HepG2 (cell line): ENCODE measurements at places on chromosomes 1 and 21. TPM values are rescaled to one million over a fixed set of nuclear protein-coding genes. Genes with fewer than 3 reads are reported as not detected.

DNA sequence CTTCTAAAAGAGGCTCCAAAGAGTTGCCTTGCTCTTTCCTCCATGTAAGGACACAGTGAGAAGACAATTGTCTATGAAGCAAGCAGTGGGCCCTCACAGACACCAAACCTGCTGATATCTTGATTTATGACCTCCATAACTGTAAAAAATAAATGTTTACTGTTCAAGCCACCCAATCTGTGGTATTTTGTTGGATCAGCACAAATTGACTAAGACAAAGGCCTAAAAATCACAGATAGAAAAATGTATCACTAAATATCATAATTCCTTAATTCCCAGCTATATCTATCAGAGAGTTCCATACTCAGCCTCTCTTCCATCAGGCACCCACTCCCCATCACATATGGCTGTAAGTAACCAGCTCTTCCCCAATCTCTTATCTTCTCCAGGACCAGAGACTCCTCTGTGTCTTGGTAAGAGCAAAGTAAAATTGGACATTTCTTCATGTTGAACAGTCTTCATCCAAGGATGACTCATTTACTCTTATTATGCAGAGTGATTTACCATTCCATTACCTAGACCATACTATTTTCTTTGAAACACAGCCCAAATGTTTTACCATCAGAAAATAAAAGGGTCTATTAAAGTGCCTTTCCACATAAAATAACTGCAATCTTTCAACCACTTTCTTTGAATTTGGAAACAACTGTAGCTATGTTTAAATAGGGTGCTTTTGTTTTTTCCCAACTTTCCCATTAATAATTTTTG, 503.6 kb downstream of the MRPL39 start:
- no peaks in the 10 kb centered on the region for H3K4me1 ChIP-seq
- H3K27ac ChIP-seq: no peak overlapping the region
- no peak overlapping the region for H3K4me3 ChIP-seq

DNA sequence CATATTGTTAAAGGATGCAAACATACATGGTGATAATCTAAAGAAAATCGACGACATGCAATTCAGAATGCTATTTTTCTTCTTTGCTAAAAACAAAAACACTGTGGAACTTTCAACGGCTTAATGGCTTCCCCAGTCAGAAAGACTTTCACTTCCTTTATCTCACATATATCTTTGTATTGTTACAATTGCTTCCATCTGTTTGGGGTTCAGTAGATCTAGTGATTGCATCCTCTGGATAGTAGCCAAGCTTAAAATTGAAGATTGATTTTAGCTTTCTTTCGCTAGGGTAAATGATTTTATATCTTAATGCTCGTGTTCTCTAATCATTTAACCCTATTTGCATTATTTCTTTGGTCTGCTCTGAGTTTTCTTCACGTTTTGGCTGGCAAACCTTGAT, 31.8 kb upstream of the ADAMTS1 start:
- H3K36me3 ChIP-seq: no peaks in the 10 kb centered on the region
- DNase-seq: no peak
- no peaks in the 10 kb centered on the region for H3K27me3 ChIP-seq
- no peak overlapping the region for H3K27ac ChIP-seq

The NTRK1 gene
- total RNA-seq: not detected in 2 replicates

DNA sequence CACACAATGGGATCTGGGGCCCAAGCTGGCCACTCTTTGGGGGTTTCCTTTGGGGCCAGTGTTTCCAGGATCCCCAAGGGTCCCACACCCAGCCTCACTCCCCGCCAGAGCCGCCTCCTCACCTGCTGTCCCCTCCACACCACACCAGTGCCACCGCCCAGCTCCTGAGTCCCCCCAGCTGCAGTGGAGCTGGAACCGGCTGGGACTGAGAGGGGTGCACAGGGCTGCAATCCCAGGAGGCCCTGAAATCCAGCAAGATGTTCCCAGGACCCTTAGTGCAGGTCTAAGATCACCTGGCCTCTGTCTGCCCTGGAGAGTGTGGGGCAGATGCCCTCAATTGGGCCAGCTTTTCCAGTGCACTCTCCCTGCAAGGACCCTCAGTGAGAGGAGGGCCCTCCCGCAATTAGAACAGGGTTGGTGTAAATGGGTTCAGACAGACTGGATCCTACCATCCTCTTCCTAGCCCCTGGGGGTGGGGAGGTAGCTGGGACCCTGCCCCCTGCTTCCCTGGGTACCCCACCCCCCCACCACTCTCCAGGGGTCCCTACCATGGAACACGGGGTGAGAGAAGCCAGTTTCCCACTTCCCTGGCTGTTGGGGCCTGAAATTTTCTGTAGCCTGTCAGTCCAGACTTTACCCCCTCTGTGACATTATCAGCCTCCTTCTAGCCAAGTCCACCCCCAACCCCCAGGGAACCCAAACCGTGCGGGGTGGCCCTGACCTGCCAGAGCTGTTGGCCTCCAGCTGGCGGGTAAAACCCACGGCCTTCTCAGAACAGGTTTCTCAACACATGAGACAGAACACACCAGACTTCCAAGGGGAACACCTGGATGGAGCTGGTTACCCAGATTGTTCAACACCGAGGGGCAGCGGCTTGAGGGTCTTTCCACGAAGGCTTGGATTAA, 7.0 kb downstream of the KRTAP10-12 start:
- H3K27me3 ChIP-seq: peaks cover 31% of the 10 kb centered on the region; the same call in 2 of the 3 replicates
- H3K36me3 ChIP-seq: no peaks in the 10 kb centered on the region
- H3K4me1 ChIP-seq: peaks cover 55% of the 10 kb centered on the region

DNA sequence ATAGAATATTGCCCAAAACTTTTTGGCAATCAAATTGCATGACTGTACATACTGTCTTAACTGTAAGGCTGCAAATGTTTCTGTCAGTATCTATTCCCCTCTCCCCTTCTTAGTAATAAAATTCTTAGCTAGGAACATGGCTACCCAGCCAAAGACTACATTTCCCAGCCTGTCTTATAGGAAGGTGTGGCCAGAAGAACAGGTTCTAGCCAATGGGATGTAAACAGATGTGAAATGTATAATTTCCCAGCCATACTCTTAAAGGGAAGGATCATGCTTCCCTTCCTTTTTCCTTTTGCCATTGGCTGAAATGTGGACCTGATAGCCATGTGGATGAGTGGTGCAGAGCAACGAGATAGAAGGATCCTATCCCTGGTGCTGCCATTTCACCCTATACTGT, 7.0 kb upstream of the HIVEP3 start:
- no peak overlapping the region for H3K4me3 ChIP-seq
- H3K27ac ChIP-seq: no peak overlapping the region
- no peaks in the 10 kb centered on the region; the same call in none of the 2 replicates for H3K27me3 ChIP-seq
- no peaks in the 10 kb centered on the region for H3K36me3 ChIP-seq

The PAX7 gene
- not detected in 2 replicates for total RNA-seq

DNA sequence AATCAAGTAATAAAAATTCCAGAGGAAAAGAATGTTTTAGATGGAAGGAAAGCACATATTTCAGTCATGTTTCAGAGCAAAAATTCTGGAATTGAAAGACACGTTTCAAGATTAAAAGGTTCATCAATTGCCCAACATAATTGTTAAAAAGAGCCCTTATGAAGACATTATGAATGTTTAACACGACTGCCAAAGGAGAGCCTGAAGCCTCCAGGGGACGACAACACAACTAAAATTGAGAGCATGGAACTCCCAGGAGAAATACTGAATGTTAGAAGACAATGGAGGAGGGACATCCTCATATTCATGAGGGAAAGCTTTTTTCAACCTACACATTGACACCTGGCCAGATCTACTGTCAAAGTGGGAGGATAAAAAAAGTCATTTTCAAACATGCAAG, 16.0 kb downstream of the OR2T11 start:
- peak; percentile 52 for DNase-seq
- no peaks in the 10 kb centered on the region for H3K4me1 ChIP-seq
- no peak overlapping the region for H3K27ac ChIP-seq
- no peaks in the 10 kb centered on the region for H3K27me3 ChIP-seq
- no peak overlapping the region for H3K4me3 ChIP-seq
- H3K36me3 ChIP-seq: no peaks in the 10 kb centered on the region

DNA sequence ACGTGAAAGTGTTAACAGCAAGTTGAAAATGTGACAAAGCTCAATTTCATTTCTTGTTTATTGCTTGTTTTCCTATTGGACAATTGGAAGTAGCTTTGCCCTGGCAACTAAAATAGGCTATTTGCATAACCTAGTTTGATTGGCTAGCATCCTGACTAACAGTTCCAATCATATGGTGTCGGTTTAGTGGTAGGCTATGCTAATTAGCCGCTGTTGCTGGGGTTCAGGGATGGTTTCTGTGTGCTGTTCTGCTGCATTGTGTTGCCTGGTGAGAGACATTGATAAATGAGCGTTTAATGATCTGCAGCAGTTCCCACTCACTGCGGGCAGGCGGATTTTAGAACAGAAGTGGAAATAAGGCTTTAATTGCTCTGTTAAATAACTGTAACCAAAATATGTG, 68.5 kb downstream of the DYRK1A start:
- DNase-seq: no peak
- no peaks in the 10 kb centered on the region for H3K36me3 ChIP-seq
- no peaks in the 10 kb centered on the region for H3K27me3 ChIP-seq
- H3K27ac ChIP-seq: no peak overlapping the region
- no peak overlapping the region for H3K4me3 ChIP-seq
- peaks cover 39% of the 10 kb centered on the region for H3K4me1 ChIP-seq

- no peaks in the 10 kb centered on the region for H3K4me1 ChIP-seq
- no peaks in the 10 kb centered on the region for H3K36me3 ChIP-seq
- no peak overlapping the region for H3K4me3 ChIP-seq
- H3K27me3 ChIP-seq: peaks cover 14% of the 10 kb centered on the region; the same call in 2 of the 3 replicates
- no peak overlapping the region for H3K27ac ChIP-seq
Observed at GRCh38 chr21:38500073-38500472, 1.8 kb upstream of the ERG start.

The PADI2 gene
- not detected in 2 replicates for total RNA-seq

DNA sequence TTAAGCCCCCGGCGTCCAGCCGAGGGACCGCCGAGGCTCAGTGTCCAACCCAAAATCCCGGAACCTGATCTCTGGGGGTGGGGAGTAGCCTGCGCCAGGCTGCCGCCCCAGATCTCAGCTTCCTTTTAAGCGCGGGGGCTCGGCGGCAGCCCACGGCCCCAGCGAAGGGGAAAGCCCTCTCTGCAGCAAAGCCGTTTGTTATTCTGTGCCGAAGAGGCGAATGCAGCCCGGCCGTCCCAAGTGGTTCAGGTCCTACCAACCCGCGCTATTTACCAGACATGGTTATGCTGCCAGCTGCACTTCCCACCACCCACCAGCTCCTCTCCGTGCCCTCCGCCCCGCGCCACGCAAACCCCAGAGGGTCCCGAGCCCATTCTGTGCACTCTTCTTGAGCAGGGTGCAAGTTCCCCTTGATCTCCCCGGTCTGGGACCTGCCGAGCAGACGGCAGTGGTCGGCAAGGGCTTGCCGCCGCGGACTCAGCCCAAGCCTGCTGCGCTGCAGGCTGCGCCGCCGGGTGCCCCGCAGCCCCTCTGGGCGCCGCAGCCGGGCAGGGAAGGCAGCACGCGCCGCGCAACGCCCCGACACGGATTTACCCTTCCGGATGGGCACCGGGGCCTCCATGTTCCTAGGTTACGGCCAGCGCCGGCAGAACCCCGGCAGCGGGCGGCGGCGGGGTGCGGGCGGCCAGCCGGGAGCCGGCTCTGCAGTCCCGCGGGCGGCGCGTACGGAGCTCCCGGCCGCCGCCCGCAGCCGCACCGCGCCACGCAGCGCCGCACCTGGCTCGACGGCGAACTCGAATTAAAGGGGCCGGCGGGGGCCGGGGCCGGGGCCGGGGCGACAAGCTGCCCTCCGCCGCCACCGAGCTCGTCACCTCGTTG, 738 bp upstream of the KCNA2 start:
- peaks cover 12% of the 10 kb centered on the region for H3K27me3 ChIP-seq
- H3K27ac ChIP-seq: no peak overlapping the region
- peak overlapping the region; percentile 34; the same call in 1 of the 2 replicates for H3K4me3 ChIP-seq
- no peaks in the 10 kb centered on the region for H3K36me3 ChIP-seq
- no peak for DNase-seq
- no peaks in the 10 kb centered on the region; the same call in 1 of the 2 replicates for H3K4me1 ChIP-seq

DNA sequence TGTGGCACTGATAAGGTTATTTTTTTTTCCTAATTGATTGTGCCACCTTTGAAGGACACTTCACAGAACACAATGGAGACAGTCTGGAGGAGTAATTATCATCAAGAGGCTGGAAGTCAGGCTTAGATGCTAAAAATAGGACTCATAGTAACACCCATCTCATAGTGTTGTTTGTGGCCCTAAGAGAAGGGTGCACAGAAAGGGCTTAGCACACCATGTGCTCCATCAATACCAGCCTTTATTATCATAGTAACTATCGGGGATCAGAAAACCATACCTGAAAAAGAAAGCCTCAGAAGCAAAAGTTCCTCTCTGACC, 11.9 kb downstream of the NIPAL3 start:
- H3K36me3 ChIP-seq: no peaks in the 10 kb centered on the region
- H3K27me3 ChIP-seq: no peaks in the 10 kb centered on the region
- H3K27ac ChIP-seq: no peak overlapping the region
- 0 out of 2 replicates have a peak, but pooled peaks cover 6% of the 10 kb centered on the region for H3K4me1 ChIP-seq
- no peak for DNase-seq

- no peak overlapping the region for H3K27ac ChIP-seq
- no peaks in the 10 kb centered on the region for H3K27me3 ChIP-seq
- DNase-seq: no peak
- no peaks in the 10 kb centered on the region; the same call in 1 of the 2 replicates for H3K36me3 ChIP-seq
- peaks cover 62% of the 10 kb centered on the region for H3K4me1 ChIP-seq
- H3K4me3 ChIP-seq: no peak overlapping the region
Observed at GRCh38 chr1:62316135-62316534, 3.1 kb downstream of the KANK4 start.

DNA sequence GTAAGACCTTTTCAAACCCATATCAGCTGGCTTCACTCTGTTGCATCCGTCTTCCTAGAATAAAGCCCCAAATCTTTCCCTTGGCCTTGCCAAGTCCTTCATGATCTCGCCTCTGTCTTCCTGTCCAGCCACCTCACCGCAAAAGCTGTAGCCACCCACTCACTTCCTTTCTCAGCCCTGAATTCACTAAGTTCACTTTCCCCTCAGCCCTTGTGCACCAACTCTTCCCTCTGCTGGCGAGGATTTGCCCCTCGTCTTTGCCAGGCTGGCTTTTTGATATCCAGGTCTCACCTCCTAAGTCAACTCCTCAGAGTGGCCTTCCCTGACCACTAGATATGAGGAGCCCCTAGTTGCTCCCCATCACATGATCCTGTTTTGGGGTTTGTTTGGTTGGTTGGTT, 3.9 kb upstream of the COL16A1 start:
- H3K27ac ChIP-seq: no peak overlapping the region
- H3K4me3 ChIP-seq: no peak overlapping the region
- DNase-seq: no peak
- H3K4me1 ChIP-seq: peaks cover 55% of the 10 kb centered on the region
